IPS DF 19.7 (cell line): ENCODE measurements at places on chromosomes 5 and 9.
A peak's percentile ranks its signal among the peaks of the same experiment; 100 is the strongest.

DNA sequence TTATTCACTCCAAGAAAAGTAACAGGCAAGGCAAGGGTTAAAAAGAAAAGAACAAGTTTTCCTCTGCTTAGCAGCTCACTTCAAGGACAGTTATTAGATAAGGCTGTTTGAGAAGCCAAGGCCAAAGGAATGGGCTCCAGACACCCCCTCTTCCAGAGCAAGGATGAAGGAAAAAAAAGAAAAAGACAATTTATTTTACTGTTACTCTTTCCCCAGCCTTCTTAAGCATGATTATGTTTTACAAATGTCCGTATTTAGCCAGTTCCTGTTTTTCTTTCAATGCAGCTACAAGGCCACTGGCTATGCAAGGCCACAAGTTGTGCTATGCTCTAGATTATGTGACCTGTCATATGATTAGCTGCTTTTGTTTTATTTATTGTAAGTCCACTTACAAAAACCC lies 106.5 kb upstream of the SIMC1 start:
- no peak for DNase-seq

GRCh38 chr5:57745700-57746651 lies 263.4 kb upstream of the ACTBL2 start:
- no peak for DNase-seq

- DNase-seq: no peak
Observed at GRCh38 chr9:92003308-92004044, 53.4 kb upstream of the ROR2 start.

GRCh38 chr5:102922799-102923477 lies 167.8 kb downstream of the PAM start:
- no peak for DNase-seq

GRCh38 chr9:115296831-115297565 lies 179.0 kb upstream of the TNC start:
- DNase-seq: peak; percentile 20

DNA sequence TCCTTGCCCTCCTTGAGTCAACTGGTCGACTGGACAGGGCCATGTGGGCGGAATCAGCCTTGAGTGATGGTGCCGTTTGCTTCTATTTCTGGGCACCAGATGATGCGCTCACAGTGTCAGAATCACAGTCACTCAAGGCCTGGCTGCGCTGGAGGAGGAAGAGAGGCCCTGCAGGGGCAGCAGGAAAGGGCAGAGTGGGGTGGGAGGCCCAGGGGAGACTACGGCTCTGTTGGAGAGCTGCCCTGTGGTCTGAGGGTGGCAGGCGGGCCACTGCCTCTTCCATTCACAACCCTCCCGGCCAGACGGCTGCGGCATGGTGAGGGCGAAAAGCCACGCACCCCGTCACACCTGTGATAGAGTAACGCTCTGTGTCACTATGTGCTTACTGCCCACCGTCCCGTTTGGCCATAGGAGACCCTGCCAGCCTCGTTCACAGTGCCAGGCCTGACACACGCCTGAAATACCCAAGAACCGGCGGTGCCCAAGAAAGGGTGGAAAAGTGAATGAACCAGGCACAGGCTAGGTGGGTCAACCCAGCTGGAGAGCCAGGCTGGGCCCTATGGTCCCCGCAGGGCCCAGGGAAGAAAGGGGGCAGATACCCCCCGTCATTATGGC lies 9.9 kb downstream of the PLPP7 start:
- DNase-seq: no peak

DNA sequence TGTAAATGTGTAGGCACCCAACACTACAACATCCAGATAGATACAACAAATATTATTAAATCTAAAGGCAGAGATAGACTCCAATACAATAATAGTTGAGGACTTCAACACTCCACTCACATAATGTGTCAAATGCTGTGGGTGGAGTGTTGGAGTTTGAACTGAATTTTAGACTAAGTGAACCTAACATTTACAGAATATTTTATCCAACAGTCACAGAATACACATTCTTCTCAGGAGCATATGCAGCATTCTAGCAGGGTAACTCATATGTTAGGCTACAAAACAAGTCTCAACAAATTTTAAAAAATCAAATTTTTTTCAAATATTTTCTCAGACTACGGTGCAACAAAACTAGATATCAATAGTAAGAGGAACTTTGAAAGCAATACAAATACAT lies 648.7 kb upstream of the CDH18 start:
- no peak for DNase-seq

- no peak for DNase-seq
Observed at GRCh38 chr9:105385381-105385985, 62.4 kb upstream of the FSD1L start.

- no peak for DNase-seq
Observed at GRCh38 chr5:6399980-6400910, 21.9 kb upstream of the MED10 start.

GRCh38 chr9:93200989-93201334 lies 17.0 kb downstream of the WNK2 start:
- DNase-seq: no peak

- DNase-seq: no peak
Observed at GRCh38 chr5:63118221-63118620, 539.6 kb downstream of the LRRC70 start.

GRCh38 chr5:89297066-89297465 lies 414.1 kb upstream of the MEF2C start:
- DNase-seq: no peak

DNA sequence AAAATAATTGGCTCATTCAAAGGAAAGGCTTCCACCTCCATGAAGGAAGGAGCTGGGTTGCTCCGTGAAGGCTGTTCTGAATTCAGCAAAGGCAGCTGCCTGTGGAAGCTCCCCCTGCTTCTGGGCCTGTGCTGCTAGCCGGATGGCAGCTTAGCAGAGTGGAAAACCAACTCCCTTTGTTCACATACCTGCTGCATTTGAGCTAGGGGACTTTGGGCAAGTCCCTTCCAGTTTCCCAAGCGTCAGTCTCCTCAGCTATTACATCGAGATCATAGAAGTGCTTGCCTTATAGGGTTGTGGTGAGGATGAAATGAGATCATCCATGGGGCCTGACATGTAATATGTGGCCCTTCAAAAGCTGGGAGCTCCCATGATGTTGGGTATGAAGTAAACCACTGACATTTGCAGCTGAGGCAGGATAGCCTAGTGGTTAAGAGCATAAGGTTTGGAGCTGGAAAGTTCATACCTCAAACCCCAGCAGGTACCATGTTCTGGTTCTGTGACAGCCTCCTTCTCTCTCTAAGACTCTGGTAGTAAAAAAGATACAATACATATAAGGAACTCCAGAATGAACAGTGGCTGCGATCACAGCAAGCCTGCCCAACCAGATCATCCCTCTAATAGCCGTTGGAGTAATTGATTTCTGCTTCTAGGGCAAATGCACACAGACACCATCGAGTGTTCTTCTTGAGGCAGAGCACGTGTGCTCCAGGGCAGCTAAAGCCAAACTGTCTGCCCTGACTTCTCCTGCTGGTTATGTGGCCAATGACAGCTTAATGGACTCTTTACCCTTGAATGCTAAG lies 11.0 kb upstream of the DENND1A start:
- no peak for DNase-seq

DNA sequence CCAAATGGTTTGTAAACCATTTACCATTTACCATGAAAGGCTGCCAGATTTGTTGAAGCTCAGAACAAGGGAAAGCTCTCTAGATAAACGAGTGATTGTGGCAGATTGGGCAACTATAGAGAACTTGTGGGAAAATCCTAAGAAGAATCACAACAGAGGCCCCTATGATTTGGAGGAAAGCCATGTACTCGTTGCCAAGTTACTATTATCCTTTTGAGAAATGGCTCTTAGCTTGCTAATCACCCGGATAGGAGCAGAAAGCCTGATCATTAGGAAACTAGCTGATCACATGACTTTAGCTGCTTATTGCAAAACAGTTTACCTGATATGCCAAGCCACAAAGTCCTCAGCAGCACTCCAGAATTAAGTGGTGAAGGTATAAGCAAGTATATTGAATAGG lies 23.5 kb upstream of the ATG10 start:
- no peak for DNase-seq
